PC-9 (cell line): ENCODE measurements at places on chromosomes 13 and 19.

DNA sequence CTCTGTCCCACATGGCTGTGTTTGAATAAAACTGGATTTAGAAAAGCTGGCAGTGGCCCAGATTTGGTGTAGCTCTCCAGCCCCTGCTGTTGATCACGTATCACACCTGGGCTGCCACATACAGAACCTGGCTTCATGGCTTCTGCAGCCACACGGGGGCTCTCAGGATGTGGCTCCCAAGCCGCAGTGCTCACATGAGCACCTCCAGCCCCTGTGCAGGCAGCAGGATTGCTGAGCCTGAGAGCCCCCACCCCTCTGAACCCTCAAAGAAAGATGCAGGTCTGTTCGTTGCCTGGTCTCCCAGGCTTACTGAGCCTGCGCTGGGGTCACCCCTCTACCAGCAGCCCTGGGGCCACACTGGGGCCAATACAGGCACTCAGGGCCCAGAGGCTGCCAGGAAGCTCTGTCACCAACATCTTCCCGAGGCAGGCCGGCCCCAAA is 2.7 kb downstream of the PLEKHF1 start:
- peaks cover 16% of the 10 kb centered on the region; the same call in 1 of the 2 replicates for H3K36me3 ChIP-seq
- no peak for DNase-seq
- H3K4me3 ChIP-seq, result no peak overlapping the region
- H3K4me1 ChIP-seq, result peaks cover 71% of the 10 kb centered on the region

DNA sequence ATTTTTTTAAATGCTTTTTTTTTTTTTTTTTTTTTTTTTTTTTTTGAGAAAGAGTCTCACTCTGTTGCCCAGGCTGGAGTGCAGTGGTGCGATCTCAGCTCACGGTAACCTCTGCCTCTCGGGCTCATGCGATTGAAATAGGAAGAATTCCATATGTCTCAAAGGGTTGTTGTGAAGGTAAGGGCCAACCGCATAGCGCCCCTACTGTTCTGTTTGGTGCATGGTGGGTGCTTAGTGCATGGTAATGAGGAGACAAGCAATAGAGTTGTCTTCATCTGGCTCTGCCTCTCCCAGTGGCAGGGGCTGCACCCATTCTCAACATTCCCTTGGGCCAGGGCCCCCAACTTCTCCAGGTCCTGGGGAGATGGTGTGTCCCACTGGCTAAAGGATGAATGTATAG is 68.7 kb downstream of the RASL11A start:
- H3K36me3 ChIP-seq, result no peaks in the 10 kb centered on the region
- H3K4me1 ChIP-seq, result peaks cover 25% of the 10 kb centered on the region
- no peaks in the 10 kb centered on the region for H3K27me3 ChIP-seq
- no peak overlapping the region for H3K4me3 ChIP-seq
- H3K27ac ChIP-seq, result no peak overlapping the region

DNA sequence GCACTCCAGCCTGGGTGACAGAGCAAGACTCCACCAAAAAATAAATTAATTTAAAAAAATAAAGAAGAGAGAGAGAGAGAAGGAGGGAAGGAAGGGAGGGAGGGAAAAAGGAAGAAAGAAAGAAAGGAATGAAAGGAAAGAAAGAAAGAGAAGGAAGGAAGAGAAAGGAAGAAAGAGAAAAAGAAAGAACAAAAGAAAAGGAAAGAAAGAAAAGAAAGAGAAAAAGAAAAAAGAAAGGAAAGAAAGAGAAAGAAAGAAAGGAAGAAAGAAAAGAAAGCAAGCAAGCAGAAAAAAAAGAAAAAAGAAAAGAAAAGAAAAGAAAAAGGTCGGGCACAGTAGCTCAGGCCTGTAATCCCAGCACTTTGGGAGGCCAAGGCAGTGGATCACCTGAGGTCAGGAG is 14.9 kb upstream of the ZNRF4 start:
- no peaks in the 10 kb centered on the region for H3K4me1 ChIP-seq
- H3K36me3 ChIP-seq, result no peaks in the 10 kb centered on the region
- no peak overlapping the region for H3K27ac ChIP-seq
- no peak overlapping the region for H3K4me3 ChIP-seq

- no peak overlapping the region for H3K4me3 ChIP-seq
Measured at GRCh38 chr13:106630162-106630561, 62.2 kb upstream of the ARGLU1 start.

- H3K27me3 ChIP-seq, result no peaks in the 10 kb centered on the region
- DNase-seq, result no peak
- no peak overlapping the region for H3K4me3 ChIP-seq
- H3K36me3 ChIP-seq, result no peaks in the 10 kb centered on the region
Measured at GRCh38 chr13:56351041-56351440, 789.7 kb upstream of the PRR20A start.

DNA sequence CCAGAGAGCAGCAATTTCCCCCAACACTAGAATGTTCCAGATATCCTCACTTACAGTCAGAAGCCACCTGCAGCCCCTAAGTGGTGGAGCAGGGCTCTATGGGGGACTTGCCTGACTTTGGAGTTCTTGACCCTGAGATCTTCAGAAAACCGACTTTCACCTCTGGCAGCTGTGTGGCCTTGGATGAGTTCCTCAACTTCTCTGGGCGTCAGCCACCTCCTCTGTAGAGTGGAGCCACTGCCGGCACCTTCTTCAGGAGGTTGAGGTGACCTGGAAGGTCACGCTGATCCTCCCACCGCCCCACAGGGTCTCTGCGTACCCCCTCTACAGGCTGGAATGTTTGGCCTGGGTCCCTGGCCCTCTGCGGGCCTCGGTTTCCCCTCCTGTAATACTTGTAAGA is 7.1 kb upstream of the FUT5 start:
- no peak overlapping the region for H3K4me3 ChIP-seq
- H3K4me1 ChIP-seq, result no peaks in the 10 kb centered on the region
- DNase-seq, result no peak

GRCh38 chr13:33244210-33244906 is 41.2 kb downstream of the STARD13 start:
- H3K27me3 ChIP-seq, result no peaks in the 10 kb centered on the region
- no peak overlapping the region for H3K27ac ChIP-seq
- H3K4me3 ChIP-seq, result no peak overlapping the region
- no peak for DNase-seq
- peaks cover 7% of the 10 kb centered on the region for H3K4me1 ChIP-seq
- peaks cover 6% of the 10 kb centered on the region; the same call in 1 of the 2 replicates for H3K36me3 ChIP-seq

- H3K4me3 ChIP-seq, result no peak overlapping the region
- no peak for DNase-seq
- no peak overlapping the region for H3K27ac ChIP-seq
Measured at GRCh38 chr13:45796426-45797235, 54.9 kb downstream of the SIAH3 start.

DNA sequence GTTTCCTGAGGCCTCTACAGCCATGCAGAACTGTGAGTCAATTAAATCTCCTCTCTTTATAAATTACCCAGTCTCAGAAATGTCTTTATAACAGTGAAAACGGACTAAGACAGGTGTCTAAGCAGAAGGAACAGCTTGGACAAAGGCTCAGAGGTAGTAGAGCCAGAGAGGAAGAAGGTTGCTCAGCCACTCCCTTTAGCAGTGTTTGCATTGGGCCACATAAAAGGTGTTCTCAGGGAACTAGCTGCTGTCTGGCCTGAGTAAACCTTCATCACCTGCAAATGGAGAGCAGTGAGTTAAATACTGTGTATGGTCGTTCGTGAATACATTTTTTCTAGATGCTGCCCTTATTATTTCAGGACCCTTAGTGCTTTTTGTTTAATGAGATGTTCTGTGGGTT is 383.4 kb downstream of the EFNB2 start:
- no peak overlapping the region for H3K4me3 ChIP-seq
- H3K4me1 ChIP-seq, result peaks cover 55% of the 10 kb centered on the region
- H3K27ac ChIP-seq, result peak overlapping the region; percentile 94
- H3K27me3 ChIP-seq, result no peaks in the 10 kb centered on the region
- H3K36me3 ChIP-seq, result no peaks in the 10 kb centered on the region
